ENCODE measurements at places on chromosomes 7 and 10. TPM values are rescaled to one million over a fixed set of nuclear protein-coding genes. Genes with fewer than 3 reads are reported as not detected.

The CCDC186 gene
- 18.4 TPM for polyA plus RNA-seq

The JAKMIP3 gene
- not detected for polyA plus RNA-seq

The NPY gene
- not detected for polyA plus RNA-seq

The GTF2IRD2 gene
- polyA plus RNA-seq: 14.4 TPM

The BICC1 gene
- not detected for polyA plus RNA-seq

The MMP21 gene
- not detected for polyA plus RNA-seq

The GALNT17 gene
- polyA plus RNA-seq: not detected

The NUTM2A gene
- not detected for polyA plus RNA-seq

The GPR15LG gene
- polyA plus RNA-seq: not detected

The ANKRD2 gene
- polyA plus RNA-seq: not detected

The CUZD1 gene
- polyA plus RNA-seq: 0.83 TPM

The CNNM1 gene
- polyA plus RNA-seq: 0.13 TPM

The EBF3 gene
- not detected for polyA plus RNA-seq

The ADAMTS14 gene
- polyA plus RNA-seq: not detected

The DGKI gene
- polyA plus RNA-seq: not detected

The TFEC gene
- polyA plus RNA-seq: not detected

The SLC26A4 gene
- polyA plus RNA-seq: not detected

GRCh38 chr7:49783446-49783845 is 10.0 kb downstream of the VWC2 start:
- no peak overlapping the region for H3K4me3 ChIP-seq
- H3K36me3 ChIP-seq: no peaks in the 10 kb centered on the region
- DNase-seq: no peak
- peaks cover 42% of the 10 kb centered on the region for H3K27me3 ChIP-seq

DNA sequence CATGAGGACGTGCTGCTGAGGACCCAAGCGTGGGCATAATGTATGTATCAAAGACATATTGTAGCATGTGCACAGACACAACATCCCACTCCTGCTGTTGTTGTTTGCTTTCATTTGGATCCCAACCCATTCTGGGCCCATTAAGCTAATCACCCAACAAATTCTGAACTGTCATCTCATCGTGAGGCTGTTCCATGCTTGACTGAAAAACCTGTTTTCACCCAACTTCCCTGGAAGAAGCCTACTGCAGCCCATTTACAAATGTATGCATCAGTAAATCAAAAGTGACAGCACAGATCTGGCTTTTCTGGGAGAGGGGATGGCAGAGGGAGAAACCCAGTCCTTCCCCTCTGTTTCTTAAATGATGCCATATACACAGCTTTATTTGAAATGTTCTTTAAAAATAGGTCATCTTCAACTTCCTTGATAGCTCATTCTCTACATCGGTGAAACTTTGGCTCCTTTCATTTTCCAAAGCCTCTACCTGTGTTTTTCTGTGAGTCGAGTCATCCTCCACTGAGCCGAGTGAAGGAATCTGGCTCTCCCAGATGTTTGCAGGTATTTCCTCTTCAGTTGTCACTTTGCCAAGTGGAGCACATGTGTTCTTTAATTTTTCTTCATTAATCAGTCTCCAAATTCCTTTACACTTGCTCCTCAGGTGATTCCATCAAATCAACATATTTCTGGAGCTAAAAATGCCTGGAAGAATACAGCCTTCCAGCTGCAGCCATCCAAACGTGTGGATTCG is 151.8 kb downstream of the CHN2 start:
- no peaks in the 10 kb centered on the region for H3K27me3 ChIP-seq
- no peak for DNase-seq
- no peak overlapping the region for H3K27ac ChIP-seq
- H3K4me1 ChIP-seq: no peaks in the 10 kb centered on the region
- no peak overlapping the region for H3K4me3 ChIP-seq

- no peak for DNase-seq
- no peak overlapping the region for H3K27ac ChIP-seq
- peaks cover 7% of the 10 kb centered on the region for H3K36me3 ChIP-seq
- H3K27me3 ChIP-seq: no peaks in the 10 kb centered on the region
Observed at GRCh38 chr7:995571-995970, 12.6 kb downstream of the CYP2W1 start.

- no peak overlapping the region for H3K27ac ChIP-seq
- peaks cover 7% of the 10 kb centered on the region for H3K4me1 ChIP-seq
- no peaks in the 10 kb centered on the region for H3K27me3 ChIP-seq
Observed at GRCh38 chr7:107164092-107164491, 4.7 kb upstream of the HBP1 start.

- no peaks in the 10 kb centered on the region for H3K4me1 ChIP-seq
- no peak overlapping the region for H3K27ac ChIP-seq
- H3K4me3 ChIP-seq: no peak overlapping the region
- H3K36me3 ChIP-seq: peaks cover 4% of the 10 kb centered on the region
- no peak for DNase-seq
Observed at GRCh38 chr10:78605800-78606350, 462.9 kb upstream of the ZMIZ1 start.

DNA sequence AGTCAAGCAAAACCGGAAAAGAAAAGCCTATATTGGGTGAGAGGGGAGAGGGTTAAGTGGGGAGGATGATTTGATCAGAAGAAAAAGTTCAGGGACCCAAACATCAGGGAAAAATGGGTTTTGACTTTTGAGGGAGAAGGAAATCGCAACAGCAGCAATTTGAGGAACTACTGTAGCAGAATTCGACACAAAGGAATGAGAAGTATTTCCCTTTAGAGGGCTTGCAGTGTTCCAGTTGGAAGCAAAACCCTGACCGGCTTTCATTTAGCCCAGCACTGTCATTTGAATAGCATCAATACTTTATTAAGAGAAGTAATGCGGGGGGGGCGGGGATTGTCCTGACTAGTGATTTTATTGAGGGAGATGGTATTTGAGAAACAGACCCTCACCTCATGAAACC is 37.2 kb upstream of the GATA3 start:
- no peak overlapping the region for H3K27ac ChIP-seq
- H3K4me1 ChIP-seq: peaks cover 5% of the 10 kb centered on the region
- peaks cover 16% of the 10 kb centered on the region for H3K36me3 ChIP-seq
- DNase-seq: no peak

- no peak overlapping the region for H3K4me3 ChIP-seq
- no peaks in the 10 kb centered on the region for H3K27me3 ChIP-seq
- no peak overlapping the region for H3K27ac ChIP-seq
- no peaks in the 10 kb centered on the region for H3K4me1 ChIP-seq
Observed at GRCh38 chr10:71067098-71067740, 145.2 kb upstream of the UNC5B start.

GRCh38 chr10:113788604-113789083 is 37.2 kb downstream of the PLEKHS1 start:
- H3K4me3 ChIP-seq: no peak overlapping the region
- peaks cover 24% of the 10 kb centered on the region for H3K27me3 ChIP-seq
- no peaks in the 10 kb centered on the region for H3K36me3 ChIP-seq

DNA sequence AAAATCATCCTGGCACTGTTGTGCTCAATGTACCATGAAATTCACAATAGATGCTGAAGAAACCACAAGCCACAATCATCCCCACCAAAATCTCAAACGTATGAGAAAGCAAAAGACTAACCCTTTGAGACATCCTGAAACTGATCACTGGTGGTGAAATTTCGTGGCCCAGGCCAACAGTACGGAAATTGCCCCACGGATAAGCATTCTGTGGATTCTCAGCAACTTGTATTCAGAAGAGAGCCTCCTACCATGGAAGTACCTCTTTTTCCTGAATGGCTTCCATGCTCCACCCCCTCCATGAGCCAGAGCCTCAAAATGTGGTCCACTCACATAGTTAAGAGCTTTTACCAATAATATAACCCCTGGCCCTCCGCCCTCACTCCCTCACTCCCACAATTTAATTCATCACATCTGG is 163.9 kb upstream of the AUTS2 start:
- H3K4me3 ChIP-seq: no peak overlapping the region
- no peaks in the 10 kb centered on the region for H3K4me1 ChIP-seq
- H3K36me3 ChIP-seq: no peaks in the 10 kb centered on the region
- H3K27ac ChIP-seq: no peak overlapping the region

DNA sequence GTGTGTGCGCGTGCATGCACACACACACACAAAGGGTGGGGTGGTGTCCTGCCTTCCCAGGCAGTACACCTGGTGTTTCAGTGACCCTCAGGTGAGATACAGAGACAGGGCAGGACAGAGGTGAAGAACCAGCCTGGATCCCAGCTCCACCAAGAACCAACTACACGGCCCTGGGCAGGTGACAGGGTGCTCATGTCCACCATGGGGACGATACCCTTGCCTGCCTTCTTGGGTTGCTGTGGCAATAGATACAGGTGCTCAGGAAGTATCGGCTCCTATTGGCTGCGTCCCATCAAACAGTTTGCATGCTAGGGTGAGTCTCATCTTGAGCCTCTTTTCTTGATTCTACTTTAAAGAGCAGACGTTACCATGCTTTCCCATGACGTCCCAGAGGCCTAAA is 33.7 kb upstream of the CXCL12 start:
- H3K27ac ChIP-seq: no peak overlapping the region
- H3K36me3 ChIP-seq: no peaks in the 10 kb centered on the region
- H3K4me3 ChIP-seq: no peak overlapping the region
- no peak for DNase-seq

DNA sequence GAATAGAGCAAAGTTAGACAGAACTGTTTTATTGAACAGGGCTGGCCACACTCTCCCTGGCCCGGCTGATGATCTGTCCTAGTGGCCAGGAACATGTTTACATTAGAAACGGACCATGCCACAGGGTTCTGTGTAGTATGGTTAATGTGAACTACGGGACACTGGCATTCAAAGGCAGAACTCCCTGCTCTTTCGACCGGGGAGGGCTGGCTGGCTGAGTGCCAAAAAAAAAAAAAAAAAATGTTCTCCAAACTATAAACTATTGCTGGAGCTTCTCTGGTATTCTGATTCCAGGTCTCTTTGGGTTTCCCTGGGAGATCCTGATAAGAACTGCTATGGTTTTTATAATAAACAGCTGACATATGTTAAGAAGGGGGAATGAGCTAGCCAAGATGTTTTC is 1262.6 kb upstream of the SORCS1 start:
- no peaks in the 10 kb centered on the region for H3K4me1 ChIP-seq
- no peaks in the 10 kb centered on the region for H3K36me3 ChIP-seq
- no peak for DNase-seq
- H3K27me3 ChIP-seq: no peaks in the 10 kb centered on the region
- no peak overlapping the region for H3K27ac ChIP-seq
